ENCODE measurements at places on chromosomes 5 and 9.

DNA sequence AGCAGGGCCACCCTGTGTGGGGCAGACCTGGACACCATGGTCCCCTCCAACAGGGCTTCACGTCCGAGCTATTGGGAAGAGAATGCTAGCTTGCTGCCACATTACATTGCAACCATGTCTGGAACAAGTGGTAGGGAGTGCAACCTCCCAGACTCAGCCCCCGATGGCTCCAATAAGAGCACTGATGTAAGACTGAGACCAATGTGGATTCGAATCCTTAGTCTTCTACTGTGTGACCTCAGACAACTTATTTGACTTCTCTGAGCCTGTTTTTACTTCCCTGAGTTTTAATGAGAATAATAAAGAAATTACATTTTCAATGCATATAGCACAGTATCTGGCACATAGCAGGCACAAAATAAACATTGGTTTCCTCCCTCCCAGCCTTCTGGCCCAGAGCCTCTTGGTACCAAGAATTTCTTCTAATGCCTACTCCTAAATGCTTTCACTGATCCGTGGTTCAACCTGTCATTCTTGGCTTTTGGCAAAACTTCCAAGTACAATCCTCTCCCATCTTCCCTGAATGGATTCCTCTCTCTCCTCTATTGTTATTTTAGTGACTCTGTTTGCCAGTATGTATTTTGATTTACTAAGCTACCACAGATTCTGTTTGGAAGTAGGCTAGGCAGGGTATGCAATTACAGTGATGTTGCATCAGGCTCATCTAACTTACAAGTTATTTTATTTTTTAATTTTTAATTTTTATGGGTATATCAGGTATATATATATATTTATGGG is 34.6 kb upstream of the COL15A1 start:
- no peak for DNase-seq

GRCh38 chr5:59685793-59686192 is 207.7 kb downstream of the PDE4D start:
- no peak for DNase-seq

DNA sequence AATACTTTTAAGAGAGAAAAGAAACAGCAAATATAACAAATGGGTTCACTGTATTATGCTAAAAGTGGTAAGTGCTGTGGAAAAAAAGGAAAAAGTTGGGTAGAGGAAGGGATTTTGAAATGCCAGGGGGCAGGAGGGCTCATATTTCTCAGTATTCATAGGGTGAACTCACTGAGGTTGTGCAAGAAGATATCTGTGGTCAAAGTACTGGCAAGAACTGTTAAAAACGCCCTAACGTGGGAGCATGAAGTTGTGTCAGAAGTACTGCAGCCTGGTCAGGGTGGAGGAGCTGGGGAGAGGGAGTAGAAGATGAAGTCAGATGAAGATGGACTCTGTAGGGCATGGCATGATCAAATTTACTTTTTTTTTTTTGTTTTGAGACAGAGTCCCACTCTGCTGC is 31.2 kb upstream of the SLC28A3 start:
- no peak for DNase-seq

DNA sequence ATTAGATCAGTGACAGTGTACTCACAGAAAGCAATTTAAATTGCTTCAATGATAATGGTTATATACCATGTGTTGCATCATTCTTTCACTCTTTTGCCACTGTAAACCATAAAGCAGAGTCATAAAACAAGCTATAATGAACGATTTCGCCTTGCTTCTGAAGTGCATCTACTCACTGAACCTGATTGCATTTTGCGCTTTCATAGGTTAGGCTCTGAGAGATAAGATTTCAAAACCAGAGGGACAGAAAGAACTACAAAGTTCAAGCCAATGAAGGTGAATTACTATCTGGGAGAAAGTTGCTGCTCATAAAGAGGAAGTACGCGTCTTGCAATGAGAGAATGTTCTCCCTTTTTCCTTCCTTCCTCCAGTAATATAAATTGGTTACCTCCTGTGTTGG is 412.7 kb downstream of the CETN3 start:
- DNase-seq = no peak

GRCh38 chr5:117220730-117221129 is 646.1 kb upstream of the SEMA6A start:
- DNase-seq = no peak

- DNase-seq = no peak
Measured at GRCh38 chr5:154797762-154798161, 42.6 kb downstream of the LARP1 start.

DNA sequence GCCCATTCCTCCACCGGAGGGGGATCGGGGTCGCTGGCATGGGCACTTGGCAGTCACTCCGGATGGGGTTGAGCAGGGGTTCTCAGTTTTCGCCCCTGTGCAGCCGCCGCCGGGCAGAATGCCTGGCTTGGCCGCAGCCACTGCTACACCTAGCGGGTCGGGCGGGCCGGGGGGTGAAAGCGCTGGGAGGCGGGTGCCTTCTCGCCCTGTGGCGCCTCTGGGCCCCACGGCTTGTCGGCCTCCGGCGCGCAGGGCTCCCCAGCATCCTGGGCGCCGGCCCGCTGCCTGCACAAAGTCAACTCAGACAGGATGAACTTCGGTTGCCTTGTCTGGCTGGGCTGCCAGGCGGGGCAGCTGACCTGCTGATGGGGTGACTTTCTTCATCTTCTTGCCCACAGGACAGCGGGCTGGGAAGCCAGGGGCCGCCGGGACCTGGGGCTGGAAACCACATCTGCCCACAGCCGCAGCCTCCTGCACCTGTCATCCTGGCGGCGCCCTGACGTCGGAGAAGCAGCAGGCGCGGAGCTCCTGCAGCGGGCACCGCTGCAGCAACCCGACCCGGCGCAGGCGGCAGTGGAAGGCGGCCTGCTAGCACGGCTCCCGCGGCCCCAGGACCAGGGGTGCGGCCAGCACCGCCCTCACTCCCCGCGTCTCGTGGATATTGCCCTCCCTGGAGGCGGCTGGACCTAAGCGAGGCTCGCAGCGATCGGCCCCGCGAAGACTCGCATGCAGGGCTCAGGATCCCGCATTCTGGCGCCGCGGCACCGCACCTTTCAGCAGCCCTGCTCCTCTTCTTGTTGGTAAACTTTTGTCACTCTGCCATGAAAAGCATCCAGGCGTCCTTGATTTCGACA is 1.3 kb upstream of the ANKRD18A start:
- DNase-seq = peak; percentile 50

GRCh38 chr5:82806513-82806912 is 270.7 kb downstream of the TMEM167A start:
- DNase-seq = no peak

DNA sequence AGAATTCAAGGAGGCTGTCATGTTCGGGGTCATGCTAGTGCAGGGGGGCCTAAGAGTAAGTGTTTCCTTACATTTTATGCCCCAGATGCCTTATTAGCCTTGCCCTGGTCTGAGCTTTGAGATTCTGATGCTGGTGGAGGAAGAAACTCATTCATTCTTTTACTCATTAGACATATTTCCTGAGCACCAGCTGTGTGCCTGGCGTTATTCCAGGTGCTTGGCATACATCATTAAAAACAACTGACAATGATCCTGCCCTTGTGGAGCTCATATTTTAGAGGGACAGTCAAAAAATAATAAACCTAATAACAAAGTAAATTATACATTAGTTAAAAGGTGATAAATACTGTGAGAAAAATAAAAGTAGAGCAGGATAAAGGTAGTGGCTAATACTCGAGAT is 138.9 kb upstream of the SGCD start:
- DNase-seq = no peak

DNA sequence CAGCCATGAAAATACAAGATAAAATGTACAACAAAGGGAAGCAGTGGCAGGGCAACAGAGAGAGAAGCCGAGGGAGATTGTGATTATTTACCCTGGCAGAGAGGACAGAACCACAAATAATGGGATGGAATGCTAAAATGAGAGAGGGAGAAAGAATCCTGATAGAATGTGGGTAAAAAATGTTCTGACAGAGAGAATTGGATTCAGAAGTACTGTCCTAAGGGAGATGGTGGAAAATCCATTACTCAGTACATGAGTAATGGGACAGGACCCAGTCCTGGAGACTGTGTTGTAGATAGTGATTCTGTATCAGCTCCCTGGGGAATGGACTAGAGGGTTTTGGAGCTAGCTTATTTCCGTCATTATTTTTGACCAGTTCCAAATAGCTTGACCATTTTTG is 831.5 kb downstream of the MAT2B start:
- no peak for DNase-seq

- no peak for DNase-seq
Measured at GRCh38 chr5:1868886-1869475, 13.7 kb downstream of the IRX4 start.

DNA sequence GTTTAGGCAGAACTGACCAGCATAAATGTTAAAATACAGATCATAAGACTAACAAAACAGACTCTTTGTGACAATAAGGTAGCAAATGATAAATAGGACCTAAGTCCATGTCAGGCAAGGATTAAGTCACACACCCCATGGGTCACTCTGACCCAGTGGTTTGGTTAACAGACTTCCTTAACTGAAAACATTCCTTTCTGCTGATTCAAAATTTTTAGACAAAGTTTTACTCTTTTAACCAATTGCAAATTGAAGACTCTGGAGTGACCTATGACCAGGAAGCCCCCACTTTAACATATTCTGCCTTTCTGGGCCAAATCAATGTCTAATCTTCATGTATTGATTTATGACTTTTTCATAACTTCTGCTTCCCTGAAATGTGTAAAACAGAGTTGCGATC is 4.9 kb upstream of the NXNL2 start:
- DNase-seq = no peak

DNA sequence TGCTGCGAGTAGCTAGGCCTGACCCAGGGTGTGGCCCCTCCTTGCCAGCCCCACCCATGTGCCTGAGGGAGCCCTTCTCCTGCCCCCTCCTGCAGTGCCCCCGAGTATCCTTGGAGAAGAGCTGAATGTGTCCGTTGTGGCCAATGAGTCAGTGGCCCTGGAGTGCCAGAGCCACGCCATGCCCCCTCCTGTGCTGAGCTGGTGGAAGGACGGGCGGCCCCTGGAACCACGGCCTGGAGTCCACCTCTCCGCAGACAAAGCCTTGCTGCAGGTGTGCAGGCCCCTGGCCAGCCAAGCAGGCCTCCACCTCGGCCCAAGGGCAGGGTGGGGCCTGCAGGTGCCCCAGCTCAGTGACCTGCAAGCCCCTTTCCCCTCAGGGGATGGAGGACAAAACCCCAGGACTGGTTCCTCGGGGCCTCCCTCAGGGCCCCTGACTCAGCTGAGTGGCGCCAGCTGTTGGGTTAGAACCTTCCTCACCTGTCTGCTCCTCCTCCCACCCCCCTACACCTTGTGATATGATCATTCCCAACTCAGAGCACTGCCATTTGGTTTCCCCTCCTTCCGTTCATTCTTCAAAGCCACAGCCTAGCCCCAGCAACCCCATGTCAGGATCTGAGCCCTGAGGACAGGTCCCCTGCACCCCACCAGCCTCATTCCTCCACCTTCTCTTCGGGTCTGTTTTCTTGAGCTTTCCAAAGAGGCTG is 80.0 kb upstream of the ASS1 start:
- DNase-seq = no peak

DNA sequence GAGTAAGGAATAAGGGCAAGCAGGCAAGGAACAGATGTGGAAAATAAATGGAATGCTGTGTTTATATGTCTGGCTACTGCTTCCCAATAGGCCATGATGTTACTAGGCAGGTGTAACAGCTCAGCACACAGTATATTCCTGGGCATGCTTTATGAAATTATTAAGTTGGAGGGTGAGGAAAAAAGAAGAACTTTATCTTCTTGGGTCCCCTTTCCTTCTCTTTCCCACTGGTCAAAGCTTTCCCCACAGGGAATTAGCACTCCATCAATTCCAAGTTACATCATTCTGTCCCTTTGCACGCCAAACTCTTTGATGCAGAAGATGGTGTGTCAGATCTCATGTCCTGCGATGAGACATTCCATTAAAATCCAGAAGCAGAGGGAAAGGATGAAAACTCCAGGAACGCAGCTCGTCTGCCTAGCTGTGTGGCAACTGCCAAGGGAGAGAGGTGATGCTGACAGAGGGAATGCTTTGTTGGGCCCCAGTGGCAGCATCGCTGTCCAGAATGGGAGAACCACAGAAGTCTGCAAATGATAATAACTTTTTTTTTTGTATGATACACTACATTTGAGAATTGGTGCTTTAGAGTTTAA is 447.3 kb upstream of the ARRDC3 start:
- DNase-seq = no peak
